Cardiac muscle cell (in vitro differentiated cells and primary cell): ENCODE measurements at places on chromosomes 3 and 15.

GRCh38 chr3:122533931-122534334, 19.2 kb upstream of the KPNA1 start:
- DNase-seq, result no peak

DNA sequence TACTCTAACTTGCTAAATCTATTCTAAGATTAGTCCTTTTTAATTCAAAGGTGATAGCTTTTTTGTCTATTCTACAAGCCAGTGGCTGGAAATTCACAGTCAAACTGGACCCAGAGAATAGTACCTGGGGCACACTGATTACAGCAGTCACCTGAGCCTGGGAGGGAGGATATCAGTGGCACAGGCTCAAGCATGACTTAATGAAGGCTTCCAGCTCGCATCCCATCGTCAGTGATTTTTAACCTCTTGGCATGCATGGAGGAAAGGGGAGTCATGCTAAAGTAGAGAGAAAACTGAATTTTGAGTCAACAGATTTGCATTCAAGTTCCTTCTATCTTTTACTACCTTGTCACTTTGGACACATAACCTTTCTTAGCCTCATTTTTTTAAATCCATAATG, 24.8 kb downstream of the GOLIM4 start:
- DNase-seq, result no peak

DNA sequence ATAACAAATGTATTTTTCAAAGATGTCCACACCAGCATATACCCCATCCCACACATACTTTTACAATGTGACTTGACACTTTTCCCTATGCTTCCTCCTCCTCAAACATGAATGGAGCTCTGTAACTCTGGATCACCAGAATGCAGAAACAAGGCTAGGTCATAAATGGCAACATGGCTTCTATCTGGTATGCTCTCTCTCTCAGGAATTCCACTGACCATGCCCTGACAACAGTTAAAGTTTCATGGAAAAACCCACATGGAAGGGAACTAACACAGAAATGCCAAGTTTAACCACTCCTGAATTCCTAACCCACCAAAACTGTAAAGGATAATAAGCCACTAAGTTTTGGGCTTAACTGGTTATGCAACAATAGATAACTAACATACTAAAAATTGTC, 19.9 kb downstream of the MYO9A start:
- no peak for DNase-seq

DNA sequence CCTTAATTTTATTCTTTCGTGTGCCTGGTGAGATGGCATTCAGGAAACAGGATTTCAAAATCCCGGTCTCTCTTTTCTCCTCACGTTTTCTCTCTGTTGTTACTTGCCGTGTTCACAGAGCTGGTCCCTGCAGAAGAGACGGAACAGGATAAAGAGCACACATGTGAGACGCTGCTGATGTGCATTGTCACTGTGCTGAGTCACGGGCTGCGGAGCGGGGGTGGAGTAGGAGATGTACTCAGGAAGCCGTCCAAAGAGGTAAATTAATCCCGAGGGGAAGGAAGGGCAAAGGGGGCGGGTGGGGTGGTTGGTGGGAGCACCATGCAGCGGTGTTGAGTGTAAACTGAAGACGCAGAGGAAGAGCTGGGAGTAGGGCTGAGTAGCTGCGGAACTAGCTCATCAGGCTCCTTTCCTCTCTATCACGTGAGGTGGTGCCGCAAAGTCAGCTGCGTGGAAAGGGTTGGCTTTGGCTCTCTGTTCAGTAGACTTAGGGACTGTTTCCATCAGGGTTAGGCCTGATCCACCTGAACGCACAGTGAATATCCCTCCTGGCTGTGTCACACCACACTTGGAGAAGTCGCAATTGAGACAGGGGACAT, 164.8 kb upstream of the BHLHE40 start:
- no peak for DNase-seq

DNA sequence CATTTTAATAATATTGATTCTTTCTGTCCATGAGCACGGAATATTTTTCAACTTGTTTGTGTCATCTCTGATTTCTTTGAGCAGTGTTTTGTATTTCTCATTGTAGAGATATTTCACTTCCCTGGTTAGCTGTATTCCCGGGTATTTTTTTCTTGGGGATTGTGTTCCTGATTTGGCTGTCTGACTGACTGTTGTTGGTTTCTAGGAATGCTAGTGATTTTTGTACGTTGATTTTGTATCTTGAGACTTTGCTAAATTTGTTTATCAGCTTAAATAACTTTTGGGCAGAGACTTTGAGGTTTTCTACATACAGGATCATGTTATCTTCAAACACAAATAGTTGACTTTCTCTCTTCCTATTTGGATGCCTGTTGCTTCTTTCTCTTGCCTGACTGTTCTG, 418.8 kb upstream of the ALCAM start:
- DNase-seq, result no peak

DNA sequence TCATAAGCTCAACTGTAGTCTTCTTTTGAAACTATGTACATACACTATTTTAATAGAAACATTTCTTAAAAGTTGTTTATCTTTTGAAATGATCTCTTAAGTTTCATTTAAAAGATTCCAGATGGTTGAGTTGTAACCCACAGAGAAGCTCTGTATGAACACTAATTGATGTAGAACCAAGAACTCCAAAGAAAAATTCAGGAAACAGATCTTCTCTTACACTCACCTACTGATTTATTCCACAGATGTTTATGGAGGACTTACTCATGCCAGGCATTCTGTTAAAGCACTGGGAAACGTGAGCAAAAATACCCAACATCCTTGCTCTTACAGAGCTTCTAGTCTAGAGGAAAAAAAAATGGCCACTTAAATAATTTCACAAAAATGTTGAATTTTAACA, 551.1 kb downstream of the NAALADL2 start:
- DNase-seq, result no peak

GRCh38 chr15:83475551-83475950, 28.4 kb downstream of the SH3GL3 start:
- DNase-seq, result peak; percentile 26

DNA sequence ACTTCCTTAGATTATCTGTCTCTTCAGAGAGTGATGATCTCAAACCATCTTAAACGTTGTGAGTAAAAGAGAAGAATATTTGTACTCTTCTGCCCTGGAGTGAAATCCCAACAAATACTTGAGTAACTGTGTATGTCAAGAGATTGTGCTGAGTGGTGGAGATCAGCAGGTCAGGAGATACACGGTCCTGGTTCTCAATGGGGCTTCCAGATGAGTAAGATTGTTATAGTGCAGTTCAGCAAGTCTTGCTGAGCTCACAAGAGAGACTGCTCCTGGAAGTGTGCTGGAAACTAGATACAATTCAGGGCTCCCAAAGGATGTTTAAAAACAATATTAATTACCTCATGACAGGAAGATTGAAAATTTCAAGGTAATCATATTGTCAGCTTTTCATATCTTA, 184.3 kb downstream of the AKAP13 start:
- DNase-seq, result no peak

DNA sequence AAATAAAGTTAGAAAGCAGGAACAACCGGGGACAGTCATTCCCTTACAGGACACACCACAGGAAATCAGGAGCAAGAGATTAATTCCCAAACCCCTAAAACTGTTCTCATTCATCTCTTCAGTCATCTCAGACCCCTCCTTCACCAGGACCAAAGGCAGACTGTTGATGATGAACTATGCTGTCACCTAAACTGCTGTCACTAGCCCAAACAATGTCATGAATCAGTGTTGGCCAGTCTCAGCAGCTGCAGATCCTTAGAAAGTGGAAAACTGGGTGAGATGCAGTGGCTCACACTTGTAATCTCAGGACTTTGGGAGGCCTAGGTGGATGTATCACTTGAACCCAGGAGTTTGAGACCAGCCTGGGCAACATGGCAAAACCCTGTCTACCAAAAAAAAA, 909.6 kb downstream of the ROBO1 start:
- no peak for DNase-seq

GRCh38 chr3:149356044-149356592, 21.3 kb downstream of the TM4SF1 start:
- no peak for DNase-seq

DNA sequence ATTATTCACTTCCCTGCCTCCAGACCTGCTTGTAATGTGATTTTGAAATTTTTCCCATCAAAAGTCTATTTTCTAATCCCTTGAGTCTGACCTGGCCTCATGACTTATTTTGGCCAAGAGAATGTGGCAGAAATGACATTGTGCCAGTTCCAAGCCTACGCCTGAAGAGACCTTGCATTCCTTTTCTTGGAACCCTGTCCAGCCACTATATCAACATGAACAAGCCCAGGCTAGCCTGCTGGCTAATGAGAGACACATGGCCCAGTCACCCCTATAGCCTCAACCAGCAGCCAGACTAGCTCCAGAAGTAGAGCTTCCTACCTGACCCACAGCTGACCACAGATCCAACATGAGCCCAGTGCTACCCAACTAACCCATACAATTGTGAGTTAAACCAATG, 121.1 kb upstream of the ACP3 start:
- DNase-seq, result no peak

- no peak for DNase-seq
These were observed 26.8 kb upstream of the NR2C2 start for GRCh38 chr3:14920536-14920935.

DNA sequence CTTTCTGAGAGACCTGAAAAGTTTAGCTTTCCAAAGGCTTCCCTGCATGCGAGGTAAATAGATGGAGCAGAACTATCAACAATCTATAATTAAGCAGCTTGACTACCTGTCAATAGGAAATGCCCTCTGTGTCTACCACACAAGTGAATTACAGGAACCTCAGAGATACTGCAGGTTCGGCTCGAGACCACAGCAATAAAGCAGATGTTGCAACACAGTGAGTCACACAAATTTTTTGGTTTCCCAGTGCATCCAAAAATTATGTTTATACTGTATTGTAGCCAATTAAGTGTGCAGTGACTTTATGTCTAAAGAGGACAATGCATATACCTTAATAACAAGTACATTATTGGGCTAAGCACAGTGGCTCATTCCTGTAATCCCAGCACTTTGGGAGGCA, 252.0 kb downstream of the UBE2E2 start:
- no peak for DNase-seq

- DNase-seq, result no peak
These were observed 123.0 kb downstream of the VGLL3 start for GRCh38 chr3:86867982-86868381.

GRCh38 chr15:29612701-29613100, 209.6 kb downstream of the TJP1 start:
- no peak for DNase-seq

- DNase-seq, result peak; percentile 32
These were observed 556.9 kb downstream of the MECOM start for GRCh38 chr3:169106662-169107061.

DNA sequence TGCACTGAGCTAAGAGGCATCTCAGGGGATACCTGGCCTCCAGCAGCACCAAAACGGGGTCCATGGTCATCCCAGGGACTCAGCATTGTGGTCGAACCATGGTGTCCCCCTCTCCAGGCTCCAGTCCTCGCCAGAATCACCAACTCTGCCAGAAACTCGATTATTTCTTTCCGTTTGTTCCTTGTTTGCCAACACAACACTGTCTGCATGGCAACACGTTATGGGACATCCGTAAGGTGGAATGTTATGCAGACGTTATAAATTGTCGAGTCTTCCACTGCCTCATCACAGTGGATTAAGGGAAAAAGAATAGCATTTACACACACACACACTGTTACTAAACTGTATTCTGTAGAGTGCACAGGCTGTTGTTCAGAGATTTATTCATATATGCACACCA, 52.5 kb upstream of the RPL32 start:
- no peak for DNase-seq

DNA sequence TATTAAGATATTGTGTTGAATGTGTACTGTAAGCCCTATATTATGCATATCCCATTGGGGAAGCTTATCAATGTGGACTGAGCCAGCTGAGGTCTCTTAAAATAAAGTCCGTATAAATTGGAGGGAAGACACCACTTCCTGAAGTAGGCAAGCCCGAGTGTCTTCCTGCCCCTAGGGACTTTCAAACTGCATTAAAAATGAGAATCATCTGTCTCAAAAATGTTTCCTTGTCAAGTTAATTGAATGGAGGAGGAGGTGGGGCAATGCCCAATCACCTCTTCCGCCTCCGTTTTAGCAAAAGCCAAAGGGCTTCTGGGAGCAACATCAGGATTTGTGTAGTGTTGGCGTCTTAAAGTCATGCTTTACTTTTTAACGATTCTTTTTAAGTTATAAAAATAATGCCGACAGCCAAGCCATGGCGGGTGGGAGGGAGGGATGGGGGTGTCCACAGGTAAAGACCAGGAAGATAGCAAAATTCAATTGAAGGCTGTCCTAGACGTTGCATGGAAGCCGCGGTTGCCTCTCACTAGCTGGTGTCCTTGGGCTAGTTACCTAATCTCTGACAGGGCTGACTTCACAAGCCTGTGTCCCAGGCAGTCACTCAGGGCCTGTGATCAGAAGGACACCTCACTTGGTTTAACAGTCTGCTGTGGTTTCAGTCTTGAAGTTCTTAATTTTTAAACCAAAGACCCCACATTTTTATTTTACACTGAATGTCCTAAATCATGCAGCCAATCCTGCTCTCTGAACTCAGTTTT, 524.9 kb upstream of the PROK2 start:
- DNase-seq, result no peak

DNA sequence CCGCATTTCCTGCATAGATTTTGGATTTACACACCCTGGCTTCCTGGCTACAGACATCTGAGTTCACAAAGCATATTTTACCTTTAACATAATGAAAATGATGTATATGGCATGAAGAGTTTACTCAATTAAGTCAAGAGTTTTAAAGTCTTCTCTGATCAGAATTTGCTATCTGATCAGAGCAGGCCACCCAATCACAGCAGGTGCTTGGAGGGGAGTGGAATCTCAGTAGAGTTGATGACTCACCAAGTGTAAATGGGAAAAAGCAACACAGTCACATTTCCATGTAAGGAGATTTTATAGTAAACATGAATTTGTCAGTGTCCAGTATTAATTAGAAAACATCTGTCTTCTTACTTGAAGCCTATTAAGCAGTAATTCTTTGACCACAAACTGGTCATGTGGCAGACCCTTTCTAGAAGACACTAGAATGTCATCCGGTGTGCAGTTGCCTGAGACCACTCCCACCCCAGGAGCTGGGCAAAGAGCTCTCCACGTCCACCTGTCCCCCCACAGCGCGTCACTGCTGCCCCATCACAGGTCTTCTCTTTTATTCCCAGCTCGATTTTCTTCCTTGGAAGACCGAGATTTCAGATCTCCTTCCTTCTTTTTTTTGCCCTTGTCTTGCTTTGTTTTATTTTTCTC, 10.8 kb downstream of the MESD start:
- DNase-seq, result no peak

DNA sequence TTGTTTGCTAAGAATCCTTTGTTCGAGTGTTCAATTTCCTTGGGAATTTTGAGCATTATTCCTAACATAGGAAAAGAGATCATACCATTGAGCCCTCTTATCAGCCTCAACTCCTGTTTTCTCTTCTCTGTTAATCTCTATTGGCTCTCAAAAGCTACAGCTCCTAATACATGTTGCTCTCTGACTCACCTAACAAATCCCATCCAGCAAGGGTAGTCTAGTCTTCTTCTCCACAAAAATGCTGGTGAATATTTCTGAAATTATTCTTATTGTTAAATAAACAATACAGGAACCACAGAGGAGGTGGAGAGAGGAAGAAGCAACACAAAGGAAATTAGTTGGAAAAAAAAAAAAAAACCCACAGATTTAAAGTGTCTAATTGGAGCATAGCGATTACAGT, 325.8 kb upstream of the NAALADL2 start:
- DNase-seq, result peak; percentile 2
